ENCODE measurements at places on chromosomes 11 and 22.

GRCh38 chr22:19825904-19826618, 28.6 kb downstream of the GNB1L start:
- no peak for DNase-seq

- DNase-seq = no peak
Observed at GRCh38 chr22:47057916-47058585, 295.6 kb downstream of the TBC1D22A start.

DNA sequence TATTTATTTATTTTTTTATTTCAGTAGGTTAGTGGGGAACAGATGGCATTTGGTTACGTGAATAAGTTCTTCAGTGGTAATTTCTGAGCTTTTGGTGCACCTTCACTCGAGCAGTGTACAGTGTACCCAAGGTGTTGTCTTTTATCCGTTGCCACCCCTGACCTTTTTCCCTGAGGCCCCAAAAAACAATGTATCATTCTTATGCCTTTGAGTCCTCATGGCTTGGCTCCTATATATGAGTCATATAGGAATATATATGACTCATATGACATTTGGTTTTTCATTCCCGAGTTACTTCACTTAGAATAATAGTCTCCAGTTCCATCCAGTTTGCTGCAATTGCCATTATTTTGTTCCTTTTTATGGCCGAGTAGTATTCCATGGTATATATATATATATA, 763.9 kb downstream of the NTM start:
- DNase-seq = no peak

GRCh38 chr22:19827341-19828034, 27.2 kb downstream of the GNB1L start:
- no peak for DNase-seq

DNA sequence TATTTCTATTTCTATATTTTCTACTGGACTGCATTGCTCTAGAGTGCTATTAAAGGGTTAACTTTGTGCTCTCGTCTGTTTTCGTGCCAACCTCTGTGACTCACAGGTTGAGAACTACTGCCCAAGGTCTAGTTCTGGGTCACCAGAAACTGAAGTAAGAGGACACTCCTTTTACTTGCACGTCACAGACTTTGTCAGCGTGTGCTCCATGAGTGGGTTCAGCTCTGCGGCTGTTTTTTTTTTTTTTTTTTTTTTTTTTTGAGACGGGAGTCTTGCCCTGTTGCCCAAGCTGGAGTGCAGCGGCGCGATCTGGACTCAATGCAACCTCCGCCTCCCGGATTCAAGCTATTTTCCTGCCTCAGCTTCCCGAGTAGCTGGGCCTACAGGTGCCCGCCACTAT, 49.8 kb downstream of the CLMP start:
- DNase-seq = no peak

- DNase-seq = no peak
Observed at GRCh38 chr11:128564642-128565245, 22.6 kb downstream of the ETS1 start.

- DNase-seq = no peak
Observed at GRCh38 chr22:36456464-36456845, 25.0 kb downstream of the TXN2 start.

DNA sequence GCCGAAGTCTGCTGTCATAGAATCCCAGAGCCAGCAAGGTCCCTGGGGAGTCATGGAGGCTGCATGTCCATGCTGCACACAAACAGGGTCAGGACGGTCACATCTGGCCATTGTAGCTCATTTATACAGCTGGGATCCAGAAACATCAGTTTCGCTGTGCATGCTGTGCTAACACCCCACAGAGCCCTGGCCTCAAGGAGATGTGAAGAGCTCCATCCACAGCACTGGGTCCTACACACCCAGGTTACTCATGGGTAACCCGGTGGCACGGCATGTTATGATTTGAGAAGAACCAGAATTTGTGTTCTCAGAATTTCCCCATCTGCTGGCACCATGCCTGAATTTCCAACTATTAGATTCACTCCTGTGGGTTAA, 146.3 kb upstream of the ARHGAP20 start:
- peak; percentile 42 for DNase-seq

- no peak for DNase-seq
Observed at GRCh38 chr11:66850588-66851238, 6.2 kb upstream of the LRFN4 start.

- DNase-seq = no peak
Observed at GRCh38 chr11:121451178-121451985, 732 bp upstream of the SORL1 start.

- DNase-seq = no peak
Observed at GRCh38 chr22:17283423-17283822, 64.2 kb upstream of the ADA2 start.
